ENCODE measurements at places on chromosomes 2 and 18.
A peak's percentile ranks its signal among the peaks of the same experiment; 100 is the strongest.

DNA sequence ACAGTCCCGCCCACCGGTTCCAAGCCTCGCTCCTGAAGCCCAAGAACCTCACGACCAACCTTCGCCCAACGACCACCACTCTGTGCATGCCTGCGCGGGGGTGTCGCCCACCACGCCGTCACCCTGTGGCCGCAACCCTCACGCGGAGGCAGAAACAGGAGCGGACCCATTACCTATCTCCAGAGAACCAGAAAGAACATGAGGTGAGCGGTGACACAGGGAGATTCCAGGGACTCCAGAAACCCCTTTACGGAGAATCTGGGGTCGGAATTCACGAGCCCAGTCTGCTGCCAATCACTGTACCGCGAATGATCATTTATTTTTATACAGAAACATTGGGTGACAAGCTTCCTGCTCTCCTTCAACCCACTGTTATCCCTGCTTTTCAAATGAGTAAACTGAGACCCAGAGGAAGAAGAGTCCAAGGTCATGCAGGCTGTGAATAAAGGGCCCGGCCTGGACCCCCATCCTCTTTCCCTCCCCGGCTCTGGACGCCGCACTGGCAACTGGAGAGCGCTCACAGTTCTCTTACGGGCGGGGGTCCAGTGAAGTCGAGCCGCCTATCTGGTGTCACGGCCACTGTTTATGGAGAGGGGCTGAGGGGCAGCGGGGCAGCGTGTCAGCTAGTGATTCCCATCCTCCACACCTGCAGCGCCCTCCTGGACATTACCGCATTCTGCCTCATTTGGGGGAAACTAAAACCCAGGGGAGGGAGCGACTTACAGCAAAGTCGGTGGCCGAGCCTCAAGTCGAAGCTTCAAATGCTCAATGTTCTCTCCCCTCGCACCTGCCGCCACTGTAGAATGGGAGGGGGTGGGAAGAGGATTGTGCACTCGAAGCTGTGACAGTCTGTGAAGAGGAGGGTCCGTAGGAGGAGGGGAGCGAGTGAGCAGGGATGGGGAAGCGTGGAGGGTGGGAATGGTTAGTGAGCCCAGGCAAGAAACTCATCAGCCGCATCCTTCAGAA, 723 bp upstream of the SLC30A3 start:
- no peak for DNase-seq

DNA sequence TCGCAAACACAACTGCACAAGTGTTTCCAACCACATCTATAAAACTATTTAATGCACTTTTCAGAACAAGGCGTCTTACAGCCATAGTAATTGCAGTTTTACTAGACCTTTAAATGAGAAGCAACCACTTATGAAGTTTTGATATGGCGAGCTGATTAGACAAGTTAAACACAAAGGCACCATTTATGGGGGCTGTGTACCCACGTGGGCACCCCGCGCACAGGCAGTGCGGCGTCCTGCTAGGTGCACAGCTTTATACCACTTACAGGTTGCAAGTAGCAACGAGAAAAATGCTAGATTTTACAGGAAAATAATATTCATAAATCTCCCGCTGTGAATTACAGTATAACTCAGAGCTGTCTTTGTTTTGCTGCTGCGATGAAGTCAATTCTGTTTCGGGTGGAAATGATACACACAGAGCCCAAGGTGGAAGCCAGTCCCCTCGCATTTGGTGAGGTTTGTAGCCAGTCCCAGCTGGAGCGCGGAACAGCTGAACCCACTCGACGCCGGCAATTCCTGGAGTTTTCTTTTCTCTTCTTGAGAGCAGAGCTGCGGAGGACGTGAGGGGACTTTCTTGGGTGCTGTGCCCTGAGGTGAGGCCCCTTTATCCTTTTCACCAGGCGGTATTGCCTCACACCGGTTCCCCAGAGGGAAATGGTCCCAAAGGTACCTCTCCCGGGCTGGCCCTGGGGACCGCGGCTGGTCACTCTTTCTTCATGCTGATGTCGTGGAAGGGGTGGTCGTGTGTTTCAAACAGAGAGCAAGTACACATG, 76.7 kb downstream of the PTGR3 start:
- no peak for DNase-seq

DNA sequence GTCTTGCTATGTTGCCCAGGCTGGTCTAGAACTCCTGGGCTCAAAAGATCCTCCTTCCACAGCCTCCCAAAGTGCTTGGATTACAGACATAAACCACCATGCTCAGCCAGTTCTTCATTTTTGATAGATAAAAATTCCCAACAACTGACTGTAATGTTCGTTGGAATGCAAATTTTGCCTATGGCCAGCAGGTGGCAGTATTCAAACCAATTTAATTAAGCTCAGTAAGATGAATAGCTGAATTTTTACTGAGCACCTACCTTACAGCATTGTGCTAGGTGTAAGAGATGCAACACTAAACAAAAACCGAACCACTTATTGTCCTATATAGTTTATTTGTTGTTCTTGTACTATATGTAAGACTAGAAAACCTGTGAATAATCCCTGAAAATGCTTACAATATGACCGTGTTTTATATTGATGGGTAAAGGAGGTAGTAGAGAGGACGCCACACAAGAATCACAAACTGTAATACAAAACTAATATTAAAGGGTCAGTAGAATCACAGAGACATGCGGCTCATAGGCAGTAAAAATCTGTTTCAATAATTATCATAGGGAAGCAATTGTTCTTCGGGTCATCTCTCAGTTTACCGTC, 8.2 kb upstream of the TMEM182 start:
- peak; percentile 49 for DNase-seq

DNA sequence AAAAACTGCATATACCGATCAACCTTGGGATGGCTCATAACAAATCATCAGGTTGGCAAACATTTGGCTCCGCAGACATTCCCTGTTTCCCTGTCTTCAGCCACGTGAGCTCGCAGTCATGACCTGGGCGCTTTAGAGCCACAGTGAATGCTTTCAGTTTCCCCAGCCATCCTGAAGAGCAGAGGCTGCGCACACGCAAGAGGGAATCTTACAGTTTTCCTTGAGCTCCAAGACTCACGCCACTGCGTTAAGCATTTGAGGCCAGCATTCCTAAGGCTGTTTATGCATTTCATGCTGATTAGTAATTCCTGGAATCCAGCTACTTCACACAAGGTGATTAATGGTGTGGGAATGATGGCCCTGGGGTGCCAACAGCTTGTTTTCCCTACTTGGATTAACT, 95.1 kb downstream of the MTCL1 start:
- no peak for DNase-seq

- no peak for DNase-seq
Observed at GRCh38 chr2:227517724-227518123, 45.8 kb downstream of the AGFG1 start.

DNA sequence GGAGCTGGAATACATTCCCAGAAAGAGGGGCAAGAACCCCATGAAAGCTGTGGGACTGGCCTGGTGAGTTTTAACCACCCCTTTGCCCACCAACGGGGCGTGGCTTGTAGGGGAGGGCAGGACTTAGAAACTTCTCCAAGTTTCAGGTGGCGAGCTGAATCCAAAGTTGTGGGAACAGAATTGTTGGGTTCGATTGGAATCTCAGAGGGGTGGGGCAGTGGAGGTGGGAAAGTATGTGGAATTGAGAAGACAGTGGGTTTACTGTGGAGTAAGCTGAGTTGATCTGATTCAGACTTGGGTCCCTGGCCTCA, 1.1 kb downstream of the PNKD start:
- DNase-seq: no peak

DNA sequence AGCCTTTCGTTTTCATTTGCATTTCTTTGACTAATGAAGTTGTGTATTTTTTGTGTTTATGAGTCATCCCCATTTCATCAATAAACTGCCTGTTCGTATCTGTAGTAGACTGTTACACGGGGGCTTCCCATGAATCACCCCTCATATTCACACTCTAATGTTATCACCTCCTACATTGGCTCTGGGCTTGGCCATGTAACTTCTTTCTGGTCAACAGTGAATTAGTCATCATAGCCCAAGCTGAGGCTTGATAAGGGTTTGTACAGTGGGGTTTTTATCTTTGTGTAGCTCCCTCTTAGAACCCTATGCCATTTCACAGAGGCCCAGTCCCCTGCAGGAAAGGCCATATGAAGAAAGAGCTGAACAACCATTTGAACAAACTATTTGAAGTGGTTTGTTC, 151.0 kb downstream of the CCBE1 start:
- DNase-seq: no peak

GRCh38 chr18:64119916-64120315, 29.0 kb downstream of the LINC00305 start:
- DNase-seq: no peak

GRCh38 chr2:170247333-170247732, 69.4 kb downstream of the MYO3B start:
- DNase-seq: no peak

DNA sequence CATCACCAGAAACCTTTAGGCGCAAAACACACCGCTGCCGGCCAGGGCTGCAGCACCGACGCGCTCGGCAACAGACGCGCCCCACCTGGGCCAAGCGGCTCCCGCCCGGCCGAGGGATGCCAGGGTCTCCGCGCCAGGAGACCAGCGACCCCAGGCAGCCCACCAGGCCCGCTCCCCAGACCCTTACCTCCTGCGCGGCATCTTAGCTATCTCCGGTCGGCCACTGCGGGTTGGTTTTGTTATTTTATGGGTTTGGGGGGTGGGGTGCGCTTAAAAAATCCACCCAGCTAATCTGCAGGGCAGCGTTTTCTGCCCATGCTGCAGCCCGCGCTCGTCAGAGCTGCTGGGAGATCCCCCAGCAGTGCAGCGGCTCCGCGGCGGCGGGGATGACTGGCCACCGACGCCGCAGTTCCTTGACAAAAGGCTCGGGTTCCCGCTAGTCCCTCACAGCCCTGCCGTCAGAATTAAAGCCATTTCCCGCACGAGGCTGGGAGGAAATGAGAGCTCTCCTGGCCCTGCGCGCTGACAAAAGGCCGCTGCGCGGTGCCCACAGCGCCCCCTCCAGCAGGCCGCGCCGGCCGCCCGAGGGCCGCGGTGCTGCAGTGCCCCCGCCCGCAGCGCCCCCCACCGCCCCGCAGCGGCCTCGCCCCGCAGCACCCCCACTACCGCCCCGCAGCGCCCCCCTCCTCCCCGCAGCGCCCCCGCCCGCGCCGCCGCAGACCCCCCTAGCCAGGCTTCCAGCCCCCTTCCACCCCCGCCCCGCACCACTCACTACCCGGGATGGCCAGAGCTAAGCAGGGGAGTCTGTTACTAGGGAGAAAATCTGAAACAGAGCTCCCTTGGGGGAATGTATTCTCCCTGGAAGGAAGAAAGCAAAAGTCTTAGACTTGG, at the start of gene ADD2:
Gene ADD2 (minus strand): TSS at position 502 of the 891 bp plus-strand sequence. CDS start 61,792 bp downstream, outside the sequence.
- DNase-seq: peak; percentile 44

- DNase-seq: no peak
Observed at GRCh38 chr2:73006969-73007710, 64.4 kb downstream of the SFXN5 start.

GRCh38 chr2:177930916-177931315, 141.7 kb downstream of the PDE11A start:
- no peak for DNase-seq

GRCh38 chr18:41113885-41114482, 841.0 kb upstream of the PIK3C3 start:
- no peak for DNase-seq

- DNase-seq: no peak
Observed at GRCh38 chr2:38407111-38407682, 30.1 kb upstream of the ATL2 start.

DNA sequence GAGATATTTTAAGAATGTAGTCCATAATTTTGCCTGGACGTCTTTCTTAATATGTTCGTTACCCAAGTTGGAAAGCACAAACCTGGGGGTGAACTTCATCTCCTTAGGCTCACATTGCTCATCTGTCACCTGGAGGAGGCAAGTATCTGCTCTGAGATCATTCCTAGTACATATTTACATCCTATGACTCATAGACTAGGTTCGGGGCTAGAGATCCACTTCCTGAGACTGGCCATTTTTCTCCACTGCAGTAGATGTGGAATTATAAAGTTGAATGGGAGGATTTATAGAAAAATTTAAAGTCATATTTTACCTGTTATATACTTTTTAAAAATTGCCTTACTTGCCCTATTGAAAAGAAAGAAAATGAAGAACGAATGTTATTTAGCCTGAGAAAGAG, 77.5 kb upstream of the PROKR1 start:
- no peak for DNase-seq

DNA sequence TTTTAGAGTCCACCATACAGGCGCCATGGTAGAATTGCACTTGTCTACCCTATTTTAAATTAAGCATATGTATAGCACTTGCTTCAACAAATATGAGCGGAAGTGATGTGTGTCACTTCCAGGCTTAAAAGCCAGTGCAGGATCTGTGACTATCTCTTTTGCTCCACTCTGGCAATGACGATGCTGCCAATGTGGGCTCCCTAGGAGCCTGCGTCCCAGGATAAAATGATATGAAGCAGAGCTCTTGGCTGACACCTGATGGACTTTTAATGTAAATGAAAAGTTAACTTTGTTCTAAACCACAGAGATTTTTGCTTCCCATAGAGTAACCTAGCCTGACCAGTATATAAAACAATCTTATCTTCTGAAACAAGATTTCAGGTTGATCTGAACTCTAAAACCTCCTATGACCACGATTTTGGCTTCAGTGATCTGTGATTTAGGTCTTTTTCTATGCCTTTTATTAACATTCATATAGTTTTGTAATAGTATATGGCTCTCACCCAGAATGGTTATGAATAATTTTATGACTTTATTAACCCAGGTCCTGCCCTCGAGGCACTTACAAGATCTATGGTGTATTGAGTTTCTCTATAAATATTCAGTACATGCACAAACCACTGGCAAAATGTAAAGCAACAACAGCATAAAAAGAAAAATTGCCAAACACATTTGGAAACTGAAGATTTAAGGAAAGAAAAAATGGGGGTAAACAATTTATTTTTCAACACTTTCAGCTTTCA, 422.5 kb upstream of the PIK3C3 start:
- no peak for DNase-seq

DNA sequence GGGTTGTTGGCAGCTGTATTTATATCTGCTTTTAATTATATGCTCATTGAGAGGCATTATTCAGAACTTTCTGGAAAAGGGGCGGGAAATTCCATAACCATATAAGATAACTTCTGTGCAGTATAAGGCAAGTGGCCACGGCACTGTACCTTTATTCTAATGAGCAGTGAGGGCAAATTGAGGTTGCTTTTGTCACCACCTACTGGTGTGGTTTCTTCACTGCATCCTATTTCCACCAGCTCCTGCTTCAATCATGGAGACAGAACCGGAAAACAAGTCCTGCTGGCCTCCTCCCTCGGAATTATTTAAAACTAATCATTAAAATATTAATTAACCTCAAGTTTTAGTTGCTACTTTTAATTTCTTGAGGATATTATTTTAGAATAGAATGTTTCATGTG, 759.4 kb downstream of the CBLN2 start:
- peak; percentile 3 for DNase-seq

GRCh38 chr18:40404284-40404683, 1550.8 kb upstream of the PIK3C3 start:
- DNase-seq: no peak

- no peak for DNase-seq
Observed at GRCh38 chr18:79586436-79587225, 93.0 kb upstream of the CTDP1 start.

DNA sequence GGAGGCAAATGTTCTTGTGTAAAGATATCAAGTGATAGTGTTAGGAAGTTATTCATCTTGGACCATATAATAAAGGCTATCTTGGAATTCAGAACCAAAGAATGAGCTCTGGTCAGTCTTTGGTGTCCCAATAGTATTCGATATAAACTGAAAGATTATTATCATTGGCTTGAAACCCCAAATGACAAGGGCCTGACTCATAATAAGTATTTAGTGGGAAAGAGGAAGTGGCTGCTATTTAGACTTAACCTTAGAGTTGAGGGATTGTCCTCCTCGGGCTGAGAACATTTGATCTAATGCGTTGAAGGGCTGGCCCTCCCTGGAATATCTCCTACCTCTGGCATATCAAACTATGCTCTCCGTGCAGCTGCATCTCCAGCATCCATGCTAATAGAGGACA, 67.5 kb downstream of the CDH20 start:
- no peak for DNase-seq
